ENCODE measurements at places on chromosomes 1 and 21.

DNA sequence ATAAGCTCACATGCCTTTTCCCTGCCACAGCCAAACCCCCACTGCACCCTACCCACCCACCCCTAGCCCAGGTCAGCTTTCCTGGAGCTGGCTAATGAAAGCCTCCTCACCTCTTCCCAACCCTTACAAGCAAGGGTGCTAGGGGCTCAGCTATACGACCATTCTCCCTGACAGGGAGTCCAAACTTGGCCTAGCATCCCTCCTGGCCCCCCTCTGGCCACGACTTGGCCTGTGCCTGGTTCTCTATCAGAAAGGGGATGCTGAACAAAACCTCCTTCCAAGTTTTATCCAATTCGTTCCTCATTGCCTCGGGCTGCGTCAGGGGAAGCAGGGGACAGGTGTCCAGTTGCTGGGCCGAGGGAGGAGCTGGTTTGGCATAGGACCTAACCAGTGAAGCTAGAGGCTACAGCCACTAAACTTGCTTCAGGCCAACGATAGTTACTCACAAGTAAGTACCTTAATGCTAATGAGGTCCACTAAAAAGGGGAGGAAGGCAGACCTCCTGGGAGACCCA, 8.6 kb downstream of the TMEM81 start:
- DNase-seq, result no peak

DNA sequence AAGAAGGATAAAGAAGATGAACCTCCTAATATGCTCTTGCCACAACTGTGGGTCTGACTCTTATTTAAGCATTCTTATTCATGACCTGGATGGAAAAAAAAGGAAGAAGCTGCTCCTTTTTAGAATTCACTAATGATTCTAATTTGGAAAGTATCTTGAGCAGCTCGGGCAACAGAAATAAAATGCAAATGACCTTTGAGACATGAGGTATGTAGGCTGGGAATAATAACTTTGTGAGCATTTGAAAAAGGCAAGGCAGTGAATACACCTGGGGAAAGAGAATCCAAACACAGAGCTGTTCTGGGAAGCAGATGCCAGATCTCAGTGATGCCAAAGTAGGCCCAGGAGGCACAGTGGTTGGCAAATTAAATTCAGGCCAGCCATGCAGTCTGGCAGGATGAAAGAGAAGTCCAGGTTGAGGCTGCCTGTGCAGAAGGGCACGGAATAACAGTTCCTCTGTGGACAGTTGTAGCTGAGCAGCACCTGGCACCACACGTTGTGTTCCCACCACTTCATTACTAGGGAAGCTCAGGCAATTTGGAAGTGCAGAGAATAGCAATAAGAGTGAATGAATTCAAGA, 320.8 kb upstream of the ST6GALNAC5 start:
- DNase-seq, result peak; percentile 52

DNA sequence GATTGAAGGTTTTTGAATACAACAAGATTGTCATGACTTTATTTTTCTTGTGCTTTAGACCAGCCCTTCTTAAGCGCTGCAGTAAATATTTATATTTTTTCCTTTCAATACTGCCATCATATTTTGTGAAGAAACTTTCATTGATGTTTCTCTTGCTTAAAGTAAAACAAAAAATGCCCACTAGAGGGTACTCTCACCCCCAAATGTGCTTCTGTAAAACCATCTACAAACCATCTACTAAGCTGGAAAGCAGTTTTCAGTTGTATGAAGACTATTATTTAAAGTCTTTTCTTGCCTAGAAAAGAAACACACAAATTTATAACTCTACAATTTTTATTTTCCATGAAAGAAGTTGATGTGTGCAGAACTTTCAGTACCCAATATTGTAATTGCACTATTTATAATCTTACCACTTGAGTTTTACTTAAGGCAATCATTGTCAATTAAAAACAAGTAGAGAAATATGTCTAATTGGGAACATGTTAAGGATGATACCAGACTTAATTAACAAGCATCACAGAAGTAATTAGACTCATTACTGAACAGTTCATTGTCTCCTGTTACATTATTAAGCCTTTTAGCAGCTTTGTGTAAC, 10.7 kb downstream of the LEPR start:
- DNase-seq, result peak; percentile 78

- DNase-seq, result no peak
Measured at GRCh38 chr1:231893400-231894102, 267.0 kb downstream of the DISC1 start.

DNA sequence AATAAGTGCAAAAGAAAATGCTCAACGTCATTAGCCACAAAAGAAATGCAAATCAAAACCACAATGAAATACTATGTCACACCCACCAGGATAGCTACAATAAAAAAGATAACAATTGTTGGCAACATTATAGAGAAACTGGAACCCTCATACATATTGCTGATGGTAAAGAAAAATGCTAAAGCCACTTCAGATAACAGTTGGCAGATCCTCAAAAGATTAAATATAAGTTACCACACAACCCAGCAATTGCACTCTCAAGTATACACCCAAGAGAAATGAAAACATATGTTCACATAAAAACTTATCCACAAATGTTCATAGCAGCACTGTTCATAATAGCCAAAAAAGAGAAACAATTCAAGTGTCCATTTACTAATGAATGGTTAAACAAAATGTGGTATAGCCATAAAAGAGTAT, 20.7 kb downstream of the TRIM33 start:
- no peak for DNase-seq

DNA sequence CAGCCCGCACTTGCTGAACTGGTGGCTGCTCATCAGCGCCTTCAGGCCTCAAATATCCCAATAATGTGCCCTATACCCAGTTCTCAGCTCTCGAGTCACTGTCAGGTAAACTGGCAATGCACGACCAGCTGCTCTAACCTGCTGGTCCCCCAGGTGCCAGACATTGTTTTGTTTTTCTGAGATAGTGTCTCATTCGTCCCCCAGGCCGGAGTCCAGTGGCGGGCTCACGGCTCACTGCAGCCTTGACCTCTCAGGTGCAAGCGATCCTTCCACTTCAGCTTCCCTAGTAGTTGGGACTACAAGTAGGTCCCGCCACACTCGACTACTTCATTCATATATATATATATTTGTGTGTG, 1.0 kb upstream of the NADK start:
- no peak for DNase-seq

- no peak for DNase-seq
Measured at GRCh38 chr1:203244776-203245175, 15.3 kb upstream of the CHIT1 start.

- peak; percentile 57 for DNase-seq
Measured at GRCh38 chr1:93433407-93433961, 14.4 kb upstream of the FNBP1L start.

- DNase-seq, result no peak
Measured at GRCh38 chr1:1047963-1048362, 26.1 kb downstream of the RNF223 start.

DNA sequence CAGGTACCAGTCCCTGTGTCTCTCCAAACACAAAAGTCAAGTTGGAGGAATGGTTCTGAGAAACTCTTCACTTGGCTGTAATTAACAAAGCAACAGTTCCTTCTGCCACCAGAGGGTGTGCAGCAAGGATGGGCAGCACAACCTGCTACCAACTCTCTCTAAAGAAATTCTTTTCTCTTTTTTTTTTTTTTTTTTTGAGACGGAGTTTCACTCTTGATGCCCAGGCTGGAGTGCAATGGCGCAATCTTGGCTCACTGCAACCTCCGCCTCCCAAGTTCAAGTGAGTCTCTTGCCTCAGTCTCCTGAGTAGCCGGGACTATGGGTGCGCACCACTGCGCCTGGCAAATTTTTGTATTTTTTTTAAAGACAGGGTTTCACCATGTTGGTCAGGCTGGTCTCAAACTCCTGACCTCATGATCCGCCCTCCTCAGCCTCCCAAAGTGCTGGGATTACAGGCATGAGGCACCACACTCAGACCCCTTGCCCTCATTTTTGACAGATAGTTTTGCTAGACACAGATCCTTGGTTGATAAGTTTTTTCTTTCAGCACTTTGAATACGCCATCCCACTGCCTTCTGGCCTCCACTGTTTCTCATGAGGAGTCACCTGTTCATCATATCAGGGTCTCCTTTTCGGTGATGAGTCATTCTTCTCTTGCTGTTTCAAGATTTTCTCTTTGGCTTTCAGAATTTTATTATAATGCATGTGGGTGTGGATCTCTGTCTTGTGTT, 12.1 kb upstream of the DEGS1 start:
- DNase-seq, result peak; percentile 72

DNA sequence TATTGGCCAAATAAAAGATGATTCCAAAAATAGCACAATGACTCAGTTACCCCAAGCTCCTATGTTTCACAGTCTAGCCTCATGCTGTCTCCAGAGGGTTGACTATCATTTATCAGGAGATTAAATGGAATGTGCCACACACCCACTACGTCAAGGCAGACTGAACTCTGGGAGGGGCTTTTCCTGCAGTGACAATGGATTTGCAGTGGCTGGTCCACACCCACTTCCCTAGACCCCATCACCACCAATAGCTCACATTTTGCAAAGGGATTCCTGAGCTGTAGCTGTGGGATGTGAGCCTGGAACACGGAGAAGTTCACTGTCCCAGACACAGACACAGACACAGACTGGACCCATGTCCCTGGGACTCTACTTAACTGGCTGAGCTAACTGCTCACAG, 77.1 kb downstream of the HLCS start:
- DNase-seq, result no peak

- peak; percentile 56 for DNase-seq
Measured at GRCh38 chr1:217431395-217431794, 199.5 kb downstream of the GPATCH2 start.

- DNase-seq, result no peak
Measured at GRCh38 chr1:86183810-86184209, 27.2 kb upstream of the COL24A1 start.

DNA sequence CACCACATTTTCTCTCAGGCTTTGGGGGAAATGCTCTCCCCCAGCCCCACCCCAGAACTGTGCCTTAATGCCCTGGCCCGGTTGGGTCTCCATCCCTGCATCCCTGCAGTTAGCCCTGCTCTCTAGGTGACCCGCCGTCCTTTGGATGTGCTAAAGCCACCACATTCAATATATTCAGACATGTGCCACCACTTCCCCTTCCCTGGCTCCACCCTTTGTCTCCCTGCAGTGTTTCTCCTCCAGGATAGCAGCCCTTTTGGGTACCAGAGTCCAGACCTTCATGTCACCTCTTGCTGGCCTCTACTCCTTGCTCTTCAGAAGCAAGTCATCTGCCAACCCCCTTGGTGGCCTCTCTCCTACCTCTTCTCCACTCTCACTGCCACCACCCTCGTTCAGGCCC, 41.8 kb downstream of the RUNX1 start:
- DNase-seq, result no peak

DNA sequence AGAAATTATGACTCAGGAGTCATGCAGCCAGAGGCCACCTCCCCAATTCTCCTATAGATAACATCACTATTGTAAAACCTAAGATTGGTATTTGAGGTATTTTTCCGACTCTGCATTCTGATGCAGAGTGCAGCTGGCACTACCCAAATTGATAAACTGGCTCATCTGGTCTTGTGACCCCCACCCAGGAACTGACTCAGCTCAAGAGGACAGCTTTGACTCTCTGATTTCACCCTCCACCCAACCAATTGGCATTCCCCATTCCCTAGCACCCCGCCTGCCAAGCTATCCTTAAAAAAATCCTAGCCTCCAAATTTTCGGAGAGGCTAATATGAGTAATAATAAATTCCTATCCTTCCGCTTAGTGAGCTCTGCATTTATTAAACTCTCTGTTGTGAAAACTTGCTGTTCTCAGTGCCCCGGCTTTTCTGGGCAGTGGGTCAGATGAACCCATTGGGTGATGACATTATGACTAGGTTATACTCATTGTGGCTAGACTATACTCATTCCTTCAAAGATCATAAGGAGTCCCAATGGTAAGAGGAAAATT, 39.4 kb upstream of the EPS15 start:
- no peak for DNase-seq

DNA sequence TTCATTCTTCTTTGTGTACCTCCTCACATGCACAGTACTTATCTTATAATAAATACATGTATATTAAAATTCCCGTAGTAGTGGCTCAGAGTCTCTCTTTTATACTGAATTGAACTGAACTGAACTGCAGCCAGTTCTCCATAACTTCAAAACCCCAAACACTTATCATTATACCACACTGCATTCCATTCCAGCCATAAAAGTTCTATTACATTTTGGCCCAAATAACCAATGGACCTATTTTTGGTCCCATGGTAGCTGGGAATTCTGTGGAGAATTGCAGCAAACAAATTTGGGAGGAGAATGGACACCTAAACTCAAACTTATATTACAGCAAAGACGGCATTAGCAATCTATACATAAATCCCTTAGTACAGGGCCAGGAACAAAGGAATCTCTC, 86.6 kb upstream of the C1orf87 start:
- DNase-seq, result no peak

- no peak for DNase-seq
Measured at GRCh38 chr21:36211660-36212512, 55.3 kb downstream of the DOP1B start.

- DNase-seq, result no peak
Measured at GRCh38 chr1:182561456-182561855, 27.6 kb downstream of the RNASEL start.

DNA sequence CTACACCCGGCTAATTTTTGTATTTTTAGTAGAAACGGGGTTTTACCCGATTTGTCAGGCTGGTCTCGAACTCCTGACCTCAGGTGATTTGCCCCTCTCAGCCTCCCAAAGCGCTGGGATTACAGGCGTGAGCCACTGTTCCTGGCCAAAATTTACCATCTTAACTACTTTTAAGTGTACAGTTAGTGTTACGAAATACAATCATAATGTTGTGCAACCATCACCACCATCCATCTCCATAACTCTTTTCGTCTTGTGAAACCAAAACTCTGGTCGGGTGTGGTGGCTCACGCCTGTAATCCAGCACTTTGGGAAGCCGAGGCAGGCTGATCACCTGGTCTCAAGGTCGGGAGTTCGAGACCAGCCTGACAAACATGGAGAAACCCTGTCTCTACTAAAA, 14.1 kb upstream of the ZBTB40 start:
- DNase-seq, result no peak

DNA sequence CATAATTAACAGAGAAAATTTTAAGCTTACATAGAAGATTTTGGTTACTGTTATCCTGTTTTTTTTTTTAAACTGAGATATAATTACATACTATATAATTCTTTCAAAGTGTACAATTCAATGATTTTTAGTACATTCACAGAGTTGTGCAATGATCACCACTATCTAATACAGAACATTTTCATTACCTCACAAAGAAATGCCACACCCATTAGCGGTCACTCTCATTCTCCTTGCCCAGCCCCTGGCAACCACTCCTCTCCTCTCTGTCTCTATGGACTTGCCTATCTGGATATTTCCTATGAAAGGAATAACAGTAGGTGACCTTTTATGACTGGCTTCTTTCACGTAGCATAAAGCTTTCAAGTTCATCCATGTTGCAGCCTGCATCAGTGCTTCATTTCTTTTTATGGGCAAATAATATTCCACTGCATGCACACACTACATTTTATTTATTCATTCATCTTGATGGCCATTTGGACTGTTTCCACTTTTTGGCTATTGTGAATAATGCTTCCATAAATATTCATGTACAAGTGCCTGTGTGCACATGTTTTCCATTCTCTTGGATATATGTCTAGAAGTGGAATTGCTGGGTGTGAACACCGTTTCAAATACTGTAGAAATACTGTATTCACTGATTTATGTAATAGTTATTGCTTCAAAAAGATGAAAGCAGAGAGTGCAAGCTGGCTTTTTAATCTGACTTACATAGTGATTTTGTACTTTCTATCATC, 26.5 kb downstream of the TAF5L start:
- DNase-seq, result no peak

- DNase-seq, result peak; percentile 86
Measured at GRCh38 chr1:42957880-42958487, 684 bp downstream of the SLC2A1 start.

GRCh38 chr1:205907794-205908193, 35.5 kb downstream of the SLC26A9 start:
- no peak for DNase-seq

All from Karpas-422 (cell line).